ENCODE measurements at places on chromosomes 7 and 10.

DNA sequence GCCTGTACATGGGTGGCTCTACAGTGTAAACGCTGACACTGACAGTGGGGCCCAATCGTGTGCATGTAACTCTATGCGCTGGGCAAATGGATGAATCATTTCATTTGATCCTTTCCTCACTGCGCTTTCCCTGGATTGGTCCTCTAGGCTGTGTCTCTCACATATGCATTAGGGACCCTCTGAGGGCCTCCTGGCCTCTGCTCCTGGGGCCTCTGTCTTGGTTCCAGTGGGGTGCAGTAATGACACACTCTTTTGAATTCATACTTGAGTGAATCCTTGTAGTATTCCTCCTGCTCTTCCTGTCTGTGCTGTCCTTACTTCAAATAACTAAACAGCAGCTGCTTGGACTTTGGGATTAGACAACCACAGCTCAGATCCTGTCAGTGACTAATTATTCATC is 176.5 kb upstream of the ADO start:
- no peak for DNase-seq

DNA sequence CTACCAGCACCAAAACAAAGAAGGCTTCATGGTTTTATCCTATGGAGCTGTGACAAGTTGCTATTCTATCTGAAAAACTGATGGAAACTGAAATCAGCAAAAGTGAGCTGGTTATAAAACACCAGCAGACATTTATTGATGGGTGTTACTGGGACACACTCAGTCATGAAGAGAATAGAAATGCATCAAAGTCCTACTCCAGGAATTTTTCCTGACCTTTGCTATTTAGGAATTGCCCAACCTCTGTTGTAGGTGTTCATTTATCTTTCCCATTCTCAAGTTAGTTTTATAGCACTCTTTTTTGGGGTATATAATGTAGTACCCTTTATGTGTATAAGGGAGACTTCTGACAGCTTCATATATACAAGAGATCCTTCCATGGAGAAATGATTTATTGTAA is 533.2 kb downstream of the REEP3 start:
- no peak for DNase-seq

DNA sequence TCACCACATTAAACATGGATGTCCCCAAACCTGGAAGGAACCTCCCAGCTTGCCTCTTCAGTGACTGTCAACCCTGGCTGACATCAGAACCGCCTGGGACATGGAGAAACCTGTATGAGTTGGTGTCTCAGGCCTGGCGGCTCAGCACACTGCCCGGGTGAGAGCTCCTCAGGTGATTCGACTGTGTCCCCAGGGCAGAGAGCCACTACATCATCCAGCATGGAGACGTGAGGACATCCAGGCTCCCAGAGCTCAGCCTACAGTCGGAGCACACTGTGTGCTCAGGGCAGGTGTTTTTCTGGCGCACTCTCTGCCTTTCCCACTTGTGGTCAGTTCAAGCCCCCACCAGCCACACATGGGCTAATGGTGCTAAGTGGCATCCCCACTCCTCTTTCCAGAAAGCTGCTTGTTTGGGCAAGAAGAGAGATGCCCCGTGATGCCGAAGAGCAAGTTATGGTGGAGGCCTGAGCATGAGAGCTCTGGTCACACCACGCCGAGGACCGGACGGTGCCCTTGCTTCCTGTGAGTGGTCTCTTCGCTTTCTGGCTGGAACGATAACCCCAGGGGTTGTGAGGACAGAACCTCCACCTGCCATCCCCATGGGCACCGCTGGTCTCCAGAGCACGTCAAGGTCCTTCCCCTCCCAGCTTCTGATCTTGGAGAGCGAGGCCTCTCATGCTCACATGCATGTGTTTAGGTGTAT is 38.5 kb downstream of the AMZ1 start:
- no peak for DNase-seq

GRCh38 chr7:138902161-138902560 is 79.0 kb downstream of the KIAA1549 start:
- no peak for DNase-seq

DNA sequence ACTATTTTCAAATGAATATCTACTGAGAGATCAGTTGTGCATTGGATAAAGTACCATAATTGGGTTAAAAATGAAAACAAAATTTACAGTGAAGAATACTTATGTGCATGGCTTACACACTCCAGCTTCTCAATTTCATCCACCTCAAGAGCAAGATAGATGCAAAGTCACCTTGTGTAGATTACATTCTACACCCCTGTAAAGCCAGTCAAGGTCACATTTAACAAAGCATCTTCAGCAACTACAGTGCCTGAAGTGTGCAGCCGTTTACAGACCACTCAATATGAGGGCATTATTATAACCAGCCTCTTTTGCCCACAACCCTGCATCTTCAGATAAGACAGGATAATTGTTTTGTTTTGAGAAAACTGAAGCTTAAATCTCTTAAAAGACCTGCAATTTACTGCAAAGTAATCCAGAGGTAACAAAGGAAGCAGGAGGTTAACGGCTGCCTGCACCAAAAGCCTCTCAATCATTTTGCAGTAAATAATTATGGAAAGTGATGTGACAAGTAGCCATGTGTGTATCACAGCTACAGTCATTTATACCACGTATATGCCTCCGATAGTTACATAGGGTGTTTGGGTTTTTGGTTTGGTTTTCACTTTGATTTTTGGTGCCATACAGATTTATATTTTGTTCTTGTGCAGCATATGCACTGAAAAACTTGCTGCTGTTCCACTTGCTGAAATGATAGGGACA is 4.9 kb downstream of the PURB start:
- no peak for DNase-seq

DNA sequence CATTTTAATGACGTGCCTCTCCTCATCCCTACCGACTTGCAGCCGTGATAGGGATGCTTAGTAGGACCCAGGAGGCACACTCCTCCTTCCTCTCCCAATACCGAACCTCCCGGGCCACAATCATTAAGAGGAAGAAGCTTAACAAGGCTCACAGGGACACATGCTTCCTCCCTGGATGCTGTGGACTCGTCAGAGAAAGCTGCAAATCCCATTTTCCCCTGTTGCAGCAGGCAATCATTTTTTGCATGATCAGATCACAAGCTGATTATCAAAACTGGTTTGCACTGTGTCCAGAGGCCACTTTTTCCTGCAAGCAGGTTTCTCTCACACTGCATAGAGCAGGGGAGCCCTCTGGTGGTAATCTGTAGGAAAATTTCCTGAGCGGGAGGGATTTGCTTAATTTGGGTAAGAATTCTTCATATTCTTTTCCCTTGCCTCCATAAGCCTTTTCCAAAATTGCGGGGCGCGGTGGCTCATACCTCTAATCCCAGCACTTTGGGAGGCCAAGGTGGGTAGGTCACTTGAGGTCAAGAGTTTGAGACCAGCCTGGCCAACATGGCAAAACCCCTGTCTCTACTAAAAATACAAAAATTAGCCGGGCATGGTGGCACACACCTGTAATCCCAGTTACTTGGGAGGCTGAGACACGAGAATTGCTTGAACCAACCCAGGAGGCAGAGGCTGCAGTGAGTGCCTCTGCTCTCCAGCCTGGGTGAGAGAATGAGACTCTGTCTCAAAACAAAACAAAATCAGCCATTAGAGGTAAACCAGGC is 16.1 kb upstream of the LAMB4 start:
- DNase-seq, result peak; percentile 71

GRCh38 chr7:107684947-107685463 is 24.4 kb downstream of the SLC26A4 start:
- DNase-seq, result no peak

DNA sequence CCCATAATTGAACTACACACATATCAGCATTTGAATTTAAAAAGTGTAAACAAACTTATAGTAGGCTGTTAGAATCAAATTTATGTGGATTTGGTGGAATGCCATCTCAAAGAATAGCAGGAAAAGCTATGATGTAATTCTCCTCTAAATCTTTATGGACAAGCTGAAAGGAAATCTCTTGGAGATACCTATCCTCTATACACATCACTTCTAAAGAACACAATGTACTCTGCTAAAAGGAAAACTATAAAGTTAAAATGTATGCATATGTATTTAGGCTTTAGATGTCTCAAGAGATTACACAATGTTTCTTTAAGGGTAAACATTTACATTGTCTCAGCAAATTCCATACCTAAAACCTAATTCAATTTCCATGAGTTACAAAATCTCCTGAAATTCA is 323.3 kb downstream of the CRPPA start:
- DNase-seq, result no peak

DNA sequence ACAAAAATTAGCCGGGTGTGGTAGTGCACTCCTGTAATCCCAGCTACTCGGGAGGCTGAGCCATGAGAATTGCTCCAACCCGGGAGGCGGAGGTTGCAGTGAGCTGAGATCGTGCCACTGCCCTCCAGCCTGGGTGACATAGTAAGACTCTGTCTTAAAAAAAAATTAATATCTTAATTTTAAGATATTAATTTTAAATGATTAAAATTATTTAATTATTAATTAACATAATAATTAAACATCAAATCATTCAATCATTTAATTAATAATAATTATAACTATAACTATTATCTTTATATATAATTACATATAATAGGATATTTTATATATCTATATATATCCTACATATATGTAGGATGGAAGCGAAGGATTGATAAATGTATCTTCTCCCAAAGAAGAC is 1.8 kb upstream of the HK1 start:
- no peak for DNase-seq

DNA sequence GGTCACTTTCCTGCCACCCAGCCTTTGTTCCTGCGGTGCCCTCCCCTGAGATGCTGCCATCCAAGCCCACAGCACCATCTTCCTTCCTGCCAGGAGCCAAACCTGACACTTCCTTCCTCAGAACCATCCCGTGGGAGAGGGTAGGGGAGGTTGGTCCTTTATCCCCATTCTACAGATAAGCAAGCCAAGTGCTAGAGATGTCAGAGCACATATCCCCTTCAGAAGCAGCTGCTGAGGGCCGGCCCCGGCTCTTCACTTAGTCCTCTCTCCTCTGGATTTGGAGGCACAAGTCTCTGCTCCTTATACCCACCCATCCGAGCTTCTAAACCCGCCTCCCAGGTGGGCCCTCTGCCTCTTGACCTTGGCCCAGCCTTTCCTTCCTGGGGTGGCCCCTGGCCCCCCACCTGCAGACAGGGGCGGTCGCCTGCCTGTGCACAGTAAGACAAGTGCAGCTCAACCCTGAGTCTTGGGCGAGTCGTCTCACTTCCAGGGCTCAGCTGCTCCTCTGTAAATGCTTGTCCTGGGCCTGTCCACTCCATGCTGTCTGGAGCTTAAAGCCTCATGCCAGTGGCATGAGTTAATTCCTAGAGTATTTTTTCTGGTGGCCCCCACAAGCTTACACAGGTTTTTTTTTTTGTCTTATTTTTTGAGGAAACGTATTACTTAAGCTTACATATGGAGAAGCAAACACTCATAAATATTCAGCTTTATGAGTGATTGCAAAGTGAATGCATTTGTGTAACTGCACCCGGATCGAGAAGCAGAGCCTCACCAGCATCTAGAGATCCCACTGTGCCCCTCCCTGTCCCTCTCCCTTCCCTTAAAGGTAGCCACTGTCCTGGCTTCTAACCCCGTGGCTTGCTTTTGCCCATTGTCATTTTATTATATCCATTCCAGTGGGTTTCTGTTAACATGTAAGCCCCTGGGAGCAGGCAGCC is 125.1 kb downstream of the CDH23 start:
- no peak for DNase-seq

- DNase-seq, result no peak
Measured at GRCh38 chr7:2405601-2406345, 2.4 kb downstream of the CHST12 start.

DNA sequence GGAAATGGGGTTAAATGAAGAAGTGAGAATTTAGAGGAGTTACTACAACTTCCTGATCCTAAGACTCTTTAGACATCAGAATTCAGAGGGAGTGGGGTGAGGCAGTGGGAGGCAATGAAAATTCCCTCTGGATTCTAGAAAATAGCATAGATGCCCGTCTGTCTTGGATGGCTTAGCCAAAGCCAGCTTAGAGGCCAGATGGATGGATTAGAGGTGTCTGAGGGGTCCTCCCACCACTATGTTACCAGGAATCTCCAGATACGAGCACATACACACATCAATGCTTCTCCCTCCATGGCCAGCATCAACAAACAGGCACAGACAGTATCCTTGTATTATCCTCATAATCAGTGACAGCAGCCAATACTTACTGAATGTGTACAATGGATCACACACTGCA is 418.1 kb downstream of the PLXNA4 start:
- DNase-seq, result no peak

GRCh38 chr10:61937631-61938351 is 36.3 kb downstream of the ARID5B start:
- DNase-seq, result no peak

All from Panc1 (cell line).